Stimulated activated CD4-positive, alpha-beta T cell treated with anti-CD3 and anti-CD28 coated beads, Interleukin-15, amount 100 ng/mL, for 48 hours (primary cell): ENCODE measurements at places on chromosomes 3 and 15.

DNA sequence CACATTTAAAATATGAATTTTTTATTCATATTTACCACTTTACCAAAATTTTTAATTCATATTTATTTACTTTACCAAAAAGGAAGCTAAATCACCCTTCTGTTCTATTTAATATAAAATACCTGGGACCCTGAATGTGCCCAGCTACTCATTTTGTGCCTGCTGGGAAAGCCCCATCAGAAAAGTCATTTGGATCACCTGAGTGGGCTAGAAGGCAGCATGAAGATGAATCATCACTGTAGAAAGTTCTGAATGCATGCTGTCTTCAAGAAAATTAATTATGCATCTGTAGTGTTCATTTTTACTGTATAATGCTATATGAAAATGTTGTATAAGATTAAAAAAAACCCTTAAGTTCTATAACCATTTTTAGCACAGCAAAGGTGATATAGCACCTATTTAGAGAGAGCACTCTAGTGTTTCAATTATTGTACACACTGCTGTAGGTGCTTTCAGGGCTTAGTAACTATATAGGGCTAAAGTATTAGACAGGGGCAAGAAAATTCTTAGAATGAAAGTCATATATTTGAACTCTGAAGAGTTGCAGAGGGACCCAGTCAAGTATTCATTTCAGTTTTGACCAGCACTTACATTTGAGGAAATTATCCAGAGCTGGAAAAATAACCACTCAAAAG lies 175.1 kb downstream of the NFKBIZ start:
- no peak for DNase-seq

DNA sequence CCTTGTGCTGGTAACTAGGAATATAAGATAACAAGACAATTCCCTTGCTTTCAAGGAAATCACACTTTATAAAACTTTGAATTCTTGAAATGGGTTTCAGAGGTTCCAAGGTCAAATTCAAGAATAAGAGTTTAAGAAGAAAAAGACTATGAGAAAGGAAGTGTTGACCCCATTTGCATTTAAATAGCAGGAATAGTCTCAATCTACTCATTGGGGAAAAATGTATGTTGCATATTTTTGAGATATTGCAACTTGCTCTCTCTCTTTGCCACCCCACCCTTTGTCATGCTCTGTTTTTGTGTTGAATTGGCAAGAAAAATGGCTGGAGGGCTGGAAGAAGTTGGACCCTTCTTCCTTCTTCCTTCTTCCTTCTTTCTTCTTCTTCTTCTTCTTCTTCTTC lies 699.2 kb downstream of the TUSC7 start:
- no peak for DNase-seq

DNA sequence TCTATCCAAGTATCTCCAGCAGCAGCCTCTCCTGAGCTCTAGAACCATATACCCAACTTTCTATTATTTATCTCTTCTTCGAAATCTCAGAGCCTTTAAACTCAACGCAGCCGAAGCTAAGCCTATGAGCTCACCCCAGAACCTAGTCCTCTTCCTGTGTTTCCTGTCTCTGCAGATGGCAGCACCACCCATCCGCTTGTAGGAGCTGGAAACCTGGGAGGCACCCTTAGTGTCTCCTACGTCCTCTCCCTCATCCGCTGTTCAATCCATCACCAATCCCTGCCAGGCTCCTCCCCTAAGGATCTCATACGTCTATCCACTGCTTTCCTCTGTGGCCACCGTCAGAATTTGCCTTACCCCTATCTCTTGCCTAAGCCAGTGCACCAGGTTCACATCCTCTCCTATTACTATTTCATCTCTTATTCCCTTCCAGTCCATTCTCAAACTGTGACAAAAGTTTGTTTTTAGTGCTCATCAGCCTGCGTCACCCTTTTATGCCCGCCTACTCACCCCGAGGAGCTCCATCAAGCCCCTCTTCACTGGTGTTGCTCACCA lies 9.6 kb downstream of the VGLL4 start:
- DNase-seq = no peak

GRCh38 chr15:32818758-32819447 lies 101.1 kb downstream of the GREM1 start:
- DNase-seq = no peak

DNA sequence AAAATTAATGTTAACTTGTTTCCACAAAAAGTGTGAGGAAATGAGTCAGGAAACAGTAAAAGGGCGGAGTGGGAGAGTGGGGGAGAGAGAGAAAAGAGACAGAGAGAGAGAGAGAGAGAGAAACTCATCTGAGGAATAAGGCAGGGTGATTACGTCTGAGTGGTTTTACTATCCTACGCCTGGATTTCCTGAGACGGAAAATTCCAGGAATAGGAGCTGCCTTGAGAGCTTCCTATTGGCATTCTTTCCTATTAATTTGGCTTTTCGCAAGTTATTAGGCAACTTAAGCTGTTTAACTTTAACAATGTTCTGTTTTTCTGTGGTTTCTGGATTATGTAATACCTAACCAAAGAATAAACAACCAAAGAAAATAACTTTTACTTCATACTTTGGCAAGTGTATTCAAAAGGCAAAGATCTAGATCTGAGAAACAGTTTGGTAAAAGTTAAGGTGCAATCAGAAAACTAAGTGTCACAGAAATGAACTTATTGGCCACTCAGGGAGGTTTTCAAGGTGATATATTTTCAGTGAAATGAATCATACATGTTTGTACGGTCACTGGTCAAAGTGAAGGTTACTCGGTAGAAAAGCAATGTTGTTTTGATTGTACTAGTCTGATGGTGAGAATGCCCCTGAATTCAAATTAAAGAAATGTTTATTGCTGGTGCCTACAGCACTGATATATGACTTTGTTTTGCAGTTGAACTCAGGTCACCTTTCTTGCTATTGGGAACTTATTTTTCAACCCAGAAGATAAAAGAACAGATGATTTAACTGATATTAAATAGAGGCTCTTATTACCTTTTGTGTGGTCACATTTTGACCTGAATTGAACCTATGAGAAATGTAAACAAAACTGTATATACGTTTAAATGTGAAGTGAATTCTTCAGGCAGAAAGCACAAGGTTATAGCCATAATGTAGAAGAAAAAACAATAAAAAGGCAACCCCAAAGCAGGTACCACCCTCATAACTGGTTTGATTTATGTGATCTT lies 39.9 kb upstream of the TNFSF10 start:
- no peak for DNase-seq

DNA sequence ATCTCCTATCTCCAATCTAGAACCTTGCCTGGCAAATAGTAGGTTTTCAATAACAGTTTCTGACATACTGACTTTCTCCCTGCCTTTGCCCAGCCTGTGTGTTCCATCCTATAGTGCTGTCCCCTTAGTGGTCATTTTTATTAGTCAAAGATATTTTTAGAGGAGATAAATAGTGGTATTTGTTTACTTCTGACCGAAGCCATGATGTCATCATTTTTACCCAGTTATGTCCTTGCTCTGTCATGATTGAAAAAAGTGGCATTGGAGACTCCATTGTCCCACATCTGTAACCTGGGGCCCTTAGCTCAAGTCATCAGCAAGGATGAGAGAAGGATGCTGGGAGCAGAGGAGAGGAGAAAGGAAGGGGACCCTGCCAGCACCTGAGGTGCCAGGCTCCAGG lies 80.6 kb upstream of the ATP2B2 start:
- DNase-seq = no peak

DNA sequence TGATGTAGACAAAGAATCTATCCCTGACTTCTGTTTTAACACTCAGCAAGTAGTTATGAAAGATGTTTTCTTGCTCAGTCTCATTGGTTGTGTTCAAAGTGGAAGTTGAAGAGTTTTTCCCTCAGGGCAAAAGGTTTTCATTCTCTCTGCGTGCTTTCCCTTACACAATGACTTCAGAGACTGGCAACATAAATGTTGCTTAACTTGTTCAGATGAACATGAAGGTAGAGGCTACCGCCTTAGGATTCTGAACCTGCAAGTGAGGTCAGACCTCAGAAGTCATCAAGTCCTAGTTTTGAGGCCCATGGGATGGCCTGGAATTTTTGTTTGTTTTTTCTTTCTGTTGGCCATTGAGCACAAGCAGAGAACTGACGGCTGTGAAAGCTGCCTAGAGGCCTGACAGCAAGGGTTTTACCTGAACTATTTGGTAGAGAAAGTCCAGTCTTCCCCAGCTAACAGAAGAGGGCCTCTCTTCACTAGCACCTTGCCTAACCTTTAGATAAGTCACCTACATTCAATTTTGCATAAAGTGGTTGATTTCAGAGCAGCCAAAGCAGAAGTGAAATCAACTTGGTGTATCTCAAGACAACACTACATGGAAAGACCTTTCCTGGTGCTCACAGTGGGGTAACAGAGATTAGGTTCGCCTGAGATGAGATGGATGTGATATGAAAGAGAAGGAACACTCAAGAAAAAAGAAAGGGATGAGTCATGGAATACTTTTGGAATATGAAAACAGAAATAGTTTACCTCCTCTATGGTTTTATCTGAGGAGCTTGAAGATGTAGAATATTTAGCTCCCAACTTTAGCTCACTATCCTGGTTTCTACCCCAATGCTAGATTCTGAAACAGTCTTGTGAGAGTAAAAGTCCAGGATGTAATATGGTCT lies 53.6 kb upstream of the AP4E1 start:
- no peak for DNase-seq

DNA sequence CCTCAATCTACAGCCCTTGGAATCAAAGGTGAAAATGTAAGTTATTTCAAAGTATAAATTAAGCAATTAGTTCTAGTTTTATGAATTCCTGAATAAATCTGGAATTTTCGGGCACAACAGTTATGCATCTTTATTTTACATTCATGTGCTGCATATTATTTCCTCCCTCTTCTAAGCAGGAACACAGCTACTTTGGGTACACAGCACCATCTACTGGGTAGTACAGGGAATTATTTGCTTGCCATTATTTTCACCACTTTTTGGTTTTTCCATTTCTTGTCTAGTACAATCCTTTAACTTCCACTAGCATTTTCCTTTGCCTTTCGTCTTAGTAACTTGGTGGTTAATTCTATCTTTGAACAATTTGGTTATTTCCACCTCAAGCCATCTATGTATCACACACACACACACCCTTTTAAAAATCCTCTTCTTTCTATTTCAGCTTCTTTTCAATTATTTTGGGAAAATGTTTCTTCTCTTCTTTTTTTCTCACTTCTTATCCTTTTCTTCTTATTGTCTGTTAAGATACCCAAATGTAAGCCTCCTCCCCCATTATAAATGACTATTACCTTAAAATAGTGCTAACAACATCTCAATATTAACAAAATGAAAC lies 451.0 kb downstream of the MFSD1 start:
- DNase-seq = no peak

DNA sequence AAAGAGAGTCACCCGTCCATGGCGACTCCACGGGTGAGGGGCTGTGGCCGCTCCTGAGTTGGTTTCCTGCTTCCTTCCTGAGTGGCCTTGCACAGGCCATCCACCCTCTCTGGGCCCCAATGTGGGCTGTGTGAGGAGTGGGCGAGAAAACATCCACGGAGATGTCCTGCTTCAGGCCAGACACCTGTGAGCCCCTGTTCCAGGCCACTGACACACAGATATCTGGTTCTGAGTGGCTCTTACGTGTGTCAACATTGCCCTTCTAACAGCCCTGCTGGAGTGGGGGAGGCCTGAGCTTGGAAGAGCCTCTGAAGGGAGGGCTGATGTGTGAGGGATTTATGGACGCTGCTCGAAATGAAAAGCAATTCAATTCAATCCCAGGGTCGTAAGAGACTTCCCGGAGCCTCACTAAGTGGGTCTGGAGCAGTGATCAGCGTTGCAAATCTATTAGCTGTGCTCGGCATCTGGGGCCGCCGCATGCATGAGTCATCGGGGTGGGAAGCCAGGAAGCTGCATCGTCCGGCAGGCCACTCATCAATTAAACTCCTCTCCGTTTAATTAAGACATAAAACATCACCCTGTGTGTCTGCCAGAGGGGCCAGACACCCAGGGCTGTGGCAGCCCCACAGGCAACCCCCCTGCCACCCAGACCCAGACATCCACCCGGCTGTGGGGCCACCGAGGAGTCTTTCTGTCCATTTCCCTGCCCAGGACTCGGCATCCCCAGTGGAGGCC lies 20.0 kb upstream of the PRR23E start:
- no peak for DNase-seq

GRCh38 chr15:98241032-98241554 lies 280.6 kb downstream of the ARRDC4 start:
- DNase-seq = no peak

DNA sequence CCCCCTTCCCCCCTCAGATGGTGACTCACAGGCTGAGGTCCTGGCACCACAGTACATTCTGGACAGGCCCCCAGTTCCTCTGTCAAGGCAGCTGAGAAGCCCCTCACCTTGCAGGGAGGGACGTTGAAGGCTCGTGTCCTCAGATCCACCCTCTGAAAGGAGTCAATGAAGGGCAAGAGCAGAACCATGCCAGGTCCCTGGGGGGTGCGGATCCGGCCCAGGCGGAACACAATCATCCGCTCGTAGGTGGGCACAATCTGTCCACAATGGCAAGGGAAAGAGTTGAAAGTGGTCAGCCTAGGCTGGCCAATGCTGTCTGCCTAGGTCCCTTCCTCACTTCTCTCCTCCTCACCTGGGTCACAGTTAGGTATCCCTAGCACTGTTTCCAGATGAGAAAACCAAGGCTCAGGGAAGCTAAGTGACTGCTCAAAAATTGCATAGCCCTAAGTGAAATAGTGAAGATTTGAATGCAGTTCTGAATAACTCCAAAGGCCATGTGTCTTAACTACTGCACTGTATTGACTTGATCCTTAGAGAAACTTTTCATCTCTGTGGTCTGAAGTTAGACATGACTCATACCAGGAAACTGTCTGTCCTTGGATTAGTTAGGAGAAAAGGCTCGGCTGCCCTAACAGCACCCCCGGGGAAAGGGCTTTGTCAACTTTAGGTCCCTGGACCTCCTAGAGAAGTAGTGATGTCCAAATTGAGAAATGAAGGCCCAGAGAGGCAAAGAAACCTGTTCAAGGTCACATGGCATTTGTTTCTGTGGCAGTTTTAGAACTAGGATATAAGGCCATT lies 2.9 kb downstream of the STOML1 start:
- no peak for DNase-seq

DNA sequence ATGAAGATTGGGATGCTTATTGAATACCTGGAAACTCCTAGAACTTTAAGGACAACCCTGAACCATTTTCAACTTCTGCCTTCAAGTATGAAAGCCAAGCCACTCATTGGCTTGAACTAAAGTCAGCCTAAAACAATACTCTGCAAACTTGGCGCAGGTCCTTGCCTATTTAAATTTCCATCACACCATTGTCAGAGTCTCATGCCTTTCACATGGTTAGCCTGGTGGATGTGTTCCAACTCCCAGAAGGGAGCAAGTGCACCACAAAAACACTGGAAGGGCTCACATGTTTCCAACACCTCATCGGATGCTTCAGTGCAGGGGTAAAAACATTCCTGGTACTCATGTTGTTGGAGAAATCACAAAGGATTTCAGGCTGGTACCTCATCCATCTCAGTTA lies 511.6 kb upstream of the MDFIC2 start:
- DNase-seq = no peak

DNA sequence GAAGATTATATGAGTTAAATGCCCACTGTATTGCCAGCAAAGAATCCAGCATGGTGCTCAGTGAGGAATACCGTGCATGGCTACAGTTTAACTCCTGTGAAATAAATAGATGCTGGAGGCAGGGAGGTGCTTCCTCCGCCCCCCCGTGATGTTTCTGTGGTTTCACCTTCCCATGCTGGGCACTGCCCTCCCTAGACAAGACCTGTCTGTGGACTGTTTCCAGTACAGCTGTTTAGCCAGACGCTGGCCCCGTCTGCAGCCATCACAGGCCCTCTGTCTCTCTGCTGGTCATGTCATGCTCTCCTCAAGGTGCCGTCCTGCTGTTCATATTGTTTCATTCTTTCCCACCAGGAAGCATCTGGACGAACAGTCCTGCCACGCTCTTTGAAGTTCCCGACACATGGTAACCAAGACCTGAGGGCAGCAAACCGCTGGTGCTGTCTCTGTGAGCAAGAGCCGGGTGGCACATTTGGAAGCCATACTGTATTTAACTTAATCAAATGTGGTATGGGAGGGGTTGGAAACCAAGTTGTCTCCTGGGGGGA lies 31.4 kb downstream of the GOLGA8S start:
- DNase-seq = no peak
